COLO829 (cell line): ENCODE measurements at places on chromosomes 2 and 18.
A peak's percentile ranks its signal among the peaks of the same experiment; 100 is the strongest.

- DNase-seq, result no peak
Observed at GRCh38 chr18:10850840-10851239, 298.5 kb downstream of the PIEZO2 start.

DNA sequence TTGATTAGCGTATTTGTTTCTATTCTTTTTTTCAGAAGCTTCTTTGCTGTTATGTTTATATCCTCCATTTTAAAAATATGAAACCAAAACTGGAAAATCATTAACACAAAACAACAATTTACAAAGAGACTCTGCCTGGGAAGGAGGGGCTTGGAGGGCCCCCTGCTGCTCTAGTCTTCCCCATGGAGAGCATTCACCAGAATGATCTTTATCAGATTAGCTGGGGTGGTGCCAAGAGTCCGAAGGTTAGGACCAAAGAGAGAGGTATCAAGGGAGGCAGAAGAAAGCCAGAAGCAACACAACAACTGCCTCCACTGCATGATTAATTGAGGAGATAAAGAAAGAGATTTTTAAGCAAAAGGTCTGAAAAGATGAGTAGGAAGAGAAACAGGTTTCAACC is 218.6 kb downstream of the IRS1 start:
- DNase-seq, result no peak

DNA sequence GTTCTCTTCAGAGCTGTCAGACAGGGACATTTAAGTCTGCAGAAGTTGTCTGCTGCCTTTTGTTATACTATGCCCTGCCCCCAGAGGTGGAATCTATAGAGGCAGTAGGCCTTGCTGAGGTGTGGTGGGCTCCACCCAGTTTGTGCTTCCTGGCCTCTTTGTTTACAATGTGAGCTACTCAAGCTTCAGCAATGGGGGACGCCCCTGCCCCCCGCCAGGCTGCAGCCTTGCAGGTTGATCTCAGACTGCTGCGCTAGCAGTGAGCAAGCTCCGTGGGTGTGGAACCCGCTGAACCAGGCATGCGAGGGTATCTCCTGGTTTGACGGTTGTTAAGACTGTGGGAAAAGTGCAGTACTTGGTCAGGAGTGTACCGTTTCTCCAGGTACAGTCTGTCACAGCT is 24.0 kb upstream of the PAIP2B start:
- no peak for DNase-seq

DNA sequence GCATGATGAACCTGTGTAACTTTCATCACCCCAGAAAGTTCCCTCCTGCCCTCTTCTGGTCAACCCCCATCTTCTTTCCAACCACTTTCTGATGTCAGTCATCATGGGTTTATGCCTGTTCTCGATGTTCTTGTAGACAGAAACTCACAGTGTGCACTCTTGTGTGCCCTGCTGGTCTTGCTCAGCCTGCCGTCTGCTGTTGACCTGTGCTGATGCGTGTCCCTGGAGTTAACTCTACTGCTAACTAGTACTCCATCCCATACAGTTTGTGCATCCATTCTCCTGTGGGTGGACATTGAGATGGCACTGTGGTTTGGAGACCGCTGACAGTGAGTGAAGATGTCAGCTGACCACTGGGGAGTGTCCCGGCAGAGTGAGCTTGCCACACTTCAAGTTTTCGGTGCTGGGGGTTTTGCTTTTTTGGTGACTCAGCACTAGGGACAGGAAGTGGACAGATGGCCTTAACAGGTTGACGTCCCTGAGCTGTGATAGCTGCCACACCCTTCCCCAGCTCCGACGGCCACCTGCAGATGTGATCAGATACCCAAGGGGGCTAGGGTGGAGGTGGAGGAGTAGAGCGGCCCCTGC is 14.8 kb downstream of the KLHL29 start:
- DNase-seq, result no peak

GRCh38 chr2:24022324-24022974 is 12.6 kb downstream of the MFSD2B start:
- DNase-seq, result no peak

- DNase-seq, result no peak
Observed at GRCh38 chr2:73937899-73938298, 11.2 kb downstream of the DGUOK start.

GRCh38 chr2:172849519-172850217 is 114.0 kb downstream of the RAPGEF4 start:
- no peak for DNase-seq

- DNase-seq, result no peak
Observed at GRCh38 chr18:55115606-55116005, 156.3 kb upstream of the CCDC68 start.

DNA sequence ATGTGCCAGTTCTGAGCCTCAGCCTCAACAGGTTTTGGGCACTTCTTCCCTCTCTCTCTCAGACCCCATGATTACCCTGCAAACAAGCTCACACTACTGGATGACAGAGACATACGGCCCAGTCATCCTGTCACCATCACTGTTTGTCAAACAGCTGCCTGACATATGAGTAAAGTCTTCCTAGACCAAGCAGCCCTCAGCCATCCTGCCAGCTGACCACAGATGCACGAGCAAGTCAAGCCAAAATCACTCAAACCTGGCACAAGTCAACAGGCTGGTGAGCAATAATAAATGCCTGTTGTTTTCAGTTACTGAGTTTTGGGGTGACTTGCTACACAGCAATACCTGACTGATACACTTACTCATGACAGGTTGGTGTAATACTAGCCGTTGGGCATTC is 75.5 kb upstream of the KLF7 start:
- DNase-seq, result no peak

GRCh38 chr2:168278424-168278888 is 31.1 kb upstream of the STK39 start:
- peak; percentile 81 for DNase-seq

GRCh38 chr2:223846515-223846914 is 9.1 kb upstream of the AP1S3 start:
- DNase-seq, result no peak

DNA sequence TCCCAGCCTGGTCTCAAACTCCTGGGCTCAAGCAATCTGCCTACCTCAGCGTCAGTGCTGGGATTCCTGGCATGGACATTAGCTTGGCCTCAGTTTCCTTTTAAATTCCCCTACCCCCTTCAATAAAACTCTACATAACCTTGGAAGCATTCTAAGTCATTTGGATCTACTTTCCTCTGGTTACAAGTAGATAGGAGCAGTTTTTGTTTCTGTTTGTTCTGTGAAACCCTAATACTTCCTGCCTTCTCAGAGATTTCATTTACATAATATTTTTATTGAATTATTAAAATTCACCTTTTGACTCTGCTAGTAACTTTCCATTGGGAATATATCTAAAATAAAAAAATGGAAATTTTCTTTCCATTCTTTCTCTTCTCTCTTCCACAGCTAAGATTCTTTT is 25.9 kb downstream of the GIGYF2 start:
- no peak for DNase-seq

DNA sequence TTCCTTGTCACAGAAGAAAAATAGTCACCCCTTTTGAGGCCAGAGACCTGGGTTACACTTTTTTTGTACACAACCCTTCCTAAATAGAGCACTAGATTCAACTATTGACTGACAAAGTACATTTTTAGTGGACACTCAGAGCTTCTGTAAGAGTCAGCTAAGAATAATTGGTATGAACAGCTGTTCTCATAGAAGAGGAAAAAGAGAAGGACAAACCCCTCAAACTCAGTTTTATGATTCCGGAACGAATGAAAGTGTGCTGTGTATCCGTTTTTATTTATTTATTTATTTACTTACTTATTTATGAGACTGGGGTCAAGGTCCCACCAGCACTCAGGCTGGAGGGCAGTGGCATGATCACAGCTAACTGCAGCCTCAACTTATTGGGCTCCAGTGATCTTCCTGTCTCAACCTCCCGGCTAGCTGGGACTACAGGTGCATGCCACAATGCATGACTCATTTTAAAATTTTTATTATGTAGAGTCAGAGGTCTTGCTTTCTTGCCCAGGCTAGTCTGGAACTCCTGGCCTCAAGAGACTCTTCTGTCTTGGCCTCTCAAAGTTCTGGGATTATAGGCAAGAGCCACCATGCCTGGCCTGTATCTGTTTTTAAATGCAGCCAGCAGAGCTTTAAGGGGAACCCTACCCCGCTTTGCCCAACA is 36.0 kb upstream of the FZD5 start:
- no peak for DNase-seq

- no peak for DNase-seq
Observed at GRCh38 chr2:111884592-111884964, 585 bp upstream of the ANAPC1 start.

- no peak for DNase-seq
Observed at GRCh38 chr18:9449600-9450414, 25.5 kb upstream of the RALBP1 start.

DNA sequence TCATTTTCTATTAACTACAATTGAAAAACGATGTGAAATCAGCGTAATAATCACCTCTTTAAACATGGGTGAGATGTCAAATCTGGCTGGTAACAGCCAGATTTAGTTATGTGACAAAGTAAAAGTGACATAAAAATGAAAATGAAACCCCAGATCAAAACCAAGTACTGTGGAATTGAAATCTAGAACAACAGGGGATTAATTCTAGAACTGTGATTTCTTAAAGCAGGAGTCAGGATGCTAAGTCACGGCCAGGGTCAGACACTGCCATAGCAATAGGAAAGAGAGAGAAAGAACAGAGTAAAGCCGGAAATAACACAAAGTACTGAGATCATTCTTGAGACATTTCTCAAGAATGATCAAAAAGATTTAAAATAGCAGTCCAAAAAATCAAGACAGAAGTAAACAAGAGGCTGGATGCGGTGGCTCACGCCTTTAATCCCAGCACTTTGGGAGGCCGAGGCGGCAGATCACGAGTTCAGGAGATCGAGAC is 1183.7 kb upstream of the NXPH2 start:
- no peak for DNase-seq

DNA sequence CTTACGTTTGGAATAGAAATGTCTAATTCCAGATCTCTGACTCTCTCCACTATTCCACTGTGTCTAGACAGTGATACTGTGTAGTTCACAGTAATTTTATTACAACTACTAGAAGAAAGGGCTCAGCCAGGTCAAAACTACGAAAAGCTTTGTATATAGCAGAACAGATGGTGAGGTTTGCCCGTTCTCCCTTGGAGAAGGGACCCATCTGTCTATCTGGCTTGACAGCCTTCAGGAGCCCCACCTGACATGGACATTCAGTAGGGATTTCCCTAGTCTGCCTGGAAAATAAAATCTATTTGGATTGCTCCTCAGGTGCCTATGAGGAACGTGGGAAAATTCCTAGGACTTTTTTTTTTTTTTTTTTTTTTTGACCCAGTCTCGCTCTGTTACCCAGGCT is 435.4 kb downstream of the NRXN1 start:
- DNase-seq, result no peak

DNA sequence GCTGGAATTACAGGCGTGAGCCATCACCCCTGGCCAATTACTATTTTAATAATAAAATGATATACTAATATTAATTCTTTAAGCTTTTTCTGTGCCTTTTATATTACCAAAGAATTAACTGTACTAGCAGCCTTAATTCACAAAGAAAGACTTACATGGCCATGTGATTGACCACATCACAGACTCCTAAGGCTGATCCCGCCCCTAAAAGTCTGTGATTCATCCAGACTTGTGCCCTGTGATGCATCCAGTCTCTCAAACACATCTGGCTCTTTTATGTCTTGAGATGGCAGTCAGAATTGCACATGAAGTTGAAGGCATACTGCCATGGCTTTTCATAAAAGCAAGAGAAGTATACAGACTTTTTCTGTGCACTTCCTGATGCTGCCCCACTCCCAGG is 91.7 kb downstream of the DTNA start:
- DNase-seq, result peak; percentile 75

DNA sequence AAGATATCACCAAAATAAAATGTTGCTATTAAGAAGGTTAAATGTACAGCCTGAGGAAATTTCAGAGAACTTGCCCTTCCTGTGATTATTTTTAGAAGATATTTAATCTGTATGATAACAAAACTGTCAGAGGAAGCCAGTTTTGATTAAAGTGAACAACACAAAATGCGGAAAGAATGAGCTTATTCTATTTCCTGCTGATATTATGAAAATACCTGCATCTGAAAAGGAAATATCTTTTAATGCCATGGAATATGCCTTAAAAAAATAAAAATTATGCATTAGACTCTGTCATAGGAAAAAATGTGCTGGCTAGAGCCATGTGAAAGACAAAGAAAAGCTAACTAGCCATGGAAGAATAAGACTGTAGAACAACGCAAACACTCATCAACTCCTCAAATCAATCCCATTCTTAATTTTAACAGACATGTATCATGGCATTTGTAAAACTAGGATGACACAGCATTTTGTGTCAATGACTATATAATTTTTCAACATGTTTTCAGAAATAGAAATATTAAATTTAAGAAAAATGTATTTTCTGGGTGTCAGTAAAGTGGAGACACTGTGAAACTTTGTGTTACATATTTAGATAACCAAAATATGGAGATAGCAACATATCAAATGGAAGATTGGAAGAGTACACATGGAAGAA is 1768.2 kb downstream of the SUCLG1 start:
- DNase-seq, result no peak

DNA sequence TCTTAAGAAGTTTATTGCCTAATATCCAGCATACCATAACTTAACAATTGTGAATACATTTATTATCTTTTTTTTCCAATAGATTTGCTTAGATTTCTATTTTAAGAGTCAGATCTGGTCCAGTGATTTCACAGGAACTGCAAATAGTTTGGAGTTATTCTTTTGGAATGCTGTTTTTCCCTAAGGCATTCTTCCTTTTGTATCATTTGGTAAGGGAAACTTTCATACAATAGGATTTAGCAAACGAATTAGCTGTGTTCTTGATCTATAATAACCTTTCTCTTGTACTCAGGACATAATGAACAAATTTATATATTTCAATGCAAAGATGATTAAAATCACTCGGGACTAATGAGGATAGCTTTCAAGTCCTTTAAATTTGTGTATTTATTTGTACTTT is 201.6 kb downstream of the ERBB4 start:
- DNase-seq, result no peak

DNA sequence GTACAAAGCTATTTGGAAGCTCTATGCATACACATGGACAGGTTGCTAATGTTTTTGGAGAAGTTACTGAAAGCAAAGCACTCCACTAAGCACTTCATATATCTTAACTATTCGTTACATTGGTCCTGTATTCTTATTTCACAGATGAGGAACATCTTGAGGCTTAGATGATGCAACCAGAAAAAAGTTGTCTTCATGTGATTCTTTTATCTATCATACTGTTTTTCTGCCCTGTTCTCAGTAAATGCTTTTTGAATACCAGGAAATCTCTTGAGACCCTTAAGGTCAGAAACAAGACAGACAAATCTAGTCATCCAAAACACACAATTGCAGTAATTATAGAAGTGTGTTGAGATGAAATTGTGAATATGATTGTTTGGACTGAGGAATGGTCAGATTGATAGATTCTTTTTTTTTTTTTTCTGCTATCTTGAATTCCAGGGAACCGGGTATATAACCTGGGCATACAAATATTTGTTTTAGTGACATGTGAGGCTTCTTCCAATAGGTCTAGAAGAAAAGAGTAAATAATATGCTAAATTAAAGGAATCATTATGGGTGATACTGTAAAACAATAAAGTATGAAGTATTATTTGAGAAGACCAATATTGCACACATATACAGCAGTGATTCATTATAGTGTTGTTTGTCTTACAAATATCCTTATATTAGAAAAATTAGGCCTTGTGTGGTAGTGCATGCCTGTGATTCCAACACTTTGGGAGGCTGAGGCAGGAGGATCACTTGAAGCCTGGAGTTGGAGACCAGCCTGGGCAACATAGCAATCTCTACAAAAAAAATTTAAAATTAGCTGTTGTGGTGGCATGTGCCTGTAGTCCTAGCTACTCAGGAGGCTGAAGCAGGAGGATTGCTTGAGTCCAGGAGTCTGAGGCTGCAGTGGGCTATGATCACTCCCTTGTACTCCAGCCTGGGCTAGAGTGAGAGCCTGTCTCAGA is 33.7 kb downstream of the EHBP1 start:
- no peak for DNase-seq

- DNase-seq, result peak; percentile 27
Observed at GRCh38 chr2:148926291-148926961, 51.4 kb downstream of the KIF5C start.
